ENCODE measurements at places on chromosomes 4 and X. TPM values are rescaled to one million over a fixed set of nuclear protein-coding genes. Genes with fewer than 3 reads are reported as not detected.
A peak's percentile ranks its signal among the peaks of the same experiment; 100 is the strongest.

The PRSS12 gene
- not detected for total RNA-seq

The PSMD10 gene
- 126 TPM for total RNA-seq

DNA sequence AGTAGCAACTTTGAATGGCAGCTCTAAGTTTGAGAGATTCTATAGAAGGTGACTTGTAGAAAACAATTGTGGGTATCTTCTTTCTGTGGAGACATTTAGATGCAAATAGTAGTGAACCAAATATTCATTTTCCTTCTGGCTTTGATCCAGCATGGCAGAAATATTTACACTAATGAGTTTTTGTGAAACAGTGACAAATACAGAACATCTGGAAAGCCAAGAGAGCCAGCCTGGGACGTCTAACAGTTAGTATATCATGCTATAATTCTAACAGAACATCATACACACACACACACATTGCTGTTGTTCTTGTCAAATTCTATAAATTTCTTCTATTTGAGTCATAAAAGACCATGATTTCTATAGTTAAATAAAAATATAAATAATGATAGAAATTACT, 1777.9 kb downstream of the ARAP2 start:
- no peak for DNase-seq

DNA sequence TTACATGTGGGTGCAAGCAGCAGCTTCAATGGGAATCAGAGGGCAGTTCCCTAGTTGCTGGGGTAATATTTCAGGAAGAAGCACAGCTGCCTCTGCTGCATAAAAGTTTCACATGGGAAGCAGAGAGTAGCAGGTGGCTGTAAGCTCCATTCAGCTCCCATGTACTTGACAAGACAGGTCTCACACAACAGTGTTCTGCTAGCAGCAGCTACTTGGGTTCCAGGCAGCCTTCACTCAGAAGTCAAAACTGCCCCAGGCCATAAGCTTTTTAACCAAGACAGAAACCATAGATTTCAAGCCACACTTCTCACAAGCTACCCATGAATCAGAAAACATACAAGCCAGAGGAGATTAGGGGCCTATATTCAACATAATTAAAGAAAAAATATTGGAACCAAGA, 41.4 kb upstream of the SPIN2A start:
- no peak for DNase-seq

- DNase-seq = peak; percentile 78
Measured at GRCh38 chr4:88017516-88018297, 10.3 kb downstream of the PKD2 start.

GRCh38 chrX:71302461-71303213, 1.1 kb downstream of the ITGB1BP2 start:
- no peak for DNase-seq

GRCh38 chrX:6708041-6708440, 173.1 kb upstream of the VCX3A start:
- no peak for DNase-seq

DNA sequence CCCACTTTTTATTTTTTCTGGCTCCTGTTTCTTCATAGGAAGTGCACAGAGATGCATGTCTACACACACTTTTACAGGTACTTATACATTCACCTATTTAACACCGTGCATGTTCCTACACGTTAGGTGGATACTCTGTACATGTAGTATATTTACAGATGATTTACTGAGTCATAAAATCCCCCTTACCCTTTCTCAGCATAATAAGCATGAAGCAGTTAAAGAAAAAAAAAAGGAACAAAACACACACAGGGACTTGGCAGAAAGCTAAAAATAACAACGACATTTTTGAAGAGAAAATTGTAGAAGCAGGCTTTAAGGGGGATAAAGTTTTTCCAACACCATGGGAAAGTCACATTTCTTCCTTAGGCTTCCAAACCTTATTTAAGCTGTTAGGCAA, 96.4 kb upstream of the IQCM start:
- no peak for DNase-seq

- no peak for DNase-seq
Measured at GRCh38 chr4:4388311-4388790, 1.4 kb downstream of the NSG1 start.

DNA sequence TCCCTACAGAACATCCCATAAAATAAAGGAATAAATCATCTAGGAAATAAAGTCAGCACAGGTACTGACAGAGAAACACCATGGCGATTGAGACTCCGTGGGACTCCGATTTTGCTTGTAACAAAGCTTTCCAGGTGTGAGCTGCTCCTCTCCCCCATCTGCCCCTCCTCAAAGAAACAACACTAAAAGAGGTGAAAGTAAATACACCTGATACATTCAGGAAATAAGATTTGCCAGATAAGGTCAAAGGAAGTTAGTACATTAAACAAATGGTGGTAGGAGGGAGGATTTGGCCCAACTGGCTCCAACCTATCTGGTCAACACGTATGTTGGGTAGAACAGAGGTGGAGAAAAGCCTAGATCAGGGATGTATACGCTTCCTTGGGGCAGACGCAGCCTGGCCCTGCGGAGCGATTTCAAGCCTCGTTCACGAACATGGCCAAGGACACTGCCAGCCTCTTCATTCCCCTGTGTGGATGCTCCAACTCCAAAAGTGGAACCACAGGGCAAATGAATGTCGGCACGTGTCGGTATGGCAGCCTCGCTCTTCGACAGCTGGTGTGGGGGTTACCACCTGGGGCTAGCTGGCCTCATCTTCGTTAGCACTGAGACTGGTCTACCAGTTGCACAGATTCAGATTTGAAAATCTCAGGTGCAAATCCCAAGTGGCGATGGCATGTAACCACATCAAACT, 162.5 kb downstream of the AFAP1 start:
- no peak for DNase-seq

- peak; percentile 14 for DNase-seq
Measured at GRCh38 chr4:139704915-139705485, 39.4 kb downstream of the MGST2 start.

GRCh38 chrX:38754102-38754790, 47.0 kb upstream of the MID1IP1 start:
- peak; percentile 19 for DNase-seq

DNA sequence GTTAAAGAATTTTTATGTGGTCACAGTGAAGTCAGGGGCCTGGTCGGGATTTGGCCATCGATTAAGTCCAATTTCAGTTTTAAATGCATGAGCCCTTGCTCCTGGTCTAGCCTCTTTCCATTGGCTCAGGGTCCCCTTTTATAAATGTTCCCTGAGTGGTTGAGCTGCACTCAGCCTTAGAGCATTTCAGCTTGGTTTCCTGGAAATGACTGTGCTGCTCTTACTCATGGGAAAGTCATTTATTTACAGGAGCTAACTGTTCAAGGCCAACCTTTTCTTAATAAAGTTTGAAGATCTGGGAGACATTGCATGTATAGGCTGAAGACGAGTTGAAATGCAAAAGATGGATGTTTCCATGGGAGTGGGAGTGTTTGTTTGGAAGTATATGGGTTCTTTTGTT, 98.8 kb upstream of the CLNK start:
- no peak for DNase-seq

DNA sequence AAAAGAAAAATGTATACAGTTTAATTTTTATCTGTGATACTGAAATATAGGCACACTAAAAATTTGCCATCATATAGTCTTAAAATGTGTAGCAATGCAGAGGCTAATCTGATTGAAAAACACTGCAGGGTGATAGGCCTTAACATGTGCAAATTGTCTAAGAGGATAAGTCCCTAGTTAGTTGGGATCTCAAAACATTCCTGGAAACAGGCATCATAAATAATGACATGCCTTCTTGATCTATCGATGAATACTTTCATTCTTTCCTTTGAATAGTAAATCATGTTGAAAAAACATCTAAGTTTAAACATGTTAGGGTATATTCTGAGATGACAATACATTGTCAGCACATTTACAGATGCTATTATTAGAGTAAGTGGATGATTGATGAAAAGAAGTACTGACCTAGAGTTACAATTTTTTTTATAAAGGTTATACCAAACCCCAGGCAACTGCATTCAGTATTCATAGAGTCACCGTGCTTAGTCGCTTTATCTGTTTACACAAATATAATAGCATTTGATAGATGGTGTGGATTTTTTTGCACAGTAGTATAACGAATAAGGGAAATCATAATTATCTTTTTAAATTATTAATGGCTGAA, 668.2 kb upstream of the ADGRL3 start:
- DNase-seq = no peak

Data from Caki2 (cell line).